ENCODE measurements at places on chromosomes 6 and 20.
A peak's percentile ranks its signal among the peaks of the same experiment; 100 is the strongest.

GRCh38 chr6:37623666-37624065 lies 74.0 kb downstream of the MDGA1 start:
- no peak for DNase-seq

GRCh38 chr6:29935273-29935955 lies 6.9 kb upstream of the HLA-A start:
- DNase-seq, result no peak

DNA sequence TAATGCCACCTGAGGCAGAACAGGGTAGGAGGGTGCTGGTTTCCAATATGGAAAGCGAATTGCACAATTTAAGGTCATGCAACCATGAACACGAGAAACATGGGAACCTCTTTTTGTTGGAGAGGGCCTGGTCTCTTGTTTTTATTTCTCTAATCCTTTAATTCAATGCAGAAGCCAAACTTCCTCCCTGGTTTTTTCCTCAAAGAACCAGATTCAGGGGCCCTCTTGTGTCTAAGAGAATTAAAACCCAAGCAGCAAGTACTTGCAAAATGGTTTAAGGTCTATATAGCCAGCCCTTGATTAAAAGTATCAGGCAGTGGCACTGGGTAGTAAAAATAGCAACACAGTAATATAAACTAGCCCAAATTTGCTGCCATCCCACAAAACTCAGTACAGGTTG lies 19.5 kb downstream of the GSTA4 start:
- no peak for DNase-seq

- DNase-seq, result no peak
These were observed 87.8 kb upstream of the ARMC2 start for GRCh38 chr6:108760126-108761050.

DNA sequence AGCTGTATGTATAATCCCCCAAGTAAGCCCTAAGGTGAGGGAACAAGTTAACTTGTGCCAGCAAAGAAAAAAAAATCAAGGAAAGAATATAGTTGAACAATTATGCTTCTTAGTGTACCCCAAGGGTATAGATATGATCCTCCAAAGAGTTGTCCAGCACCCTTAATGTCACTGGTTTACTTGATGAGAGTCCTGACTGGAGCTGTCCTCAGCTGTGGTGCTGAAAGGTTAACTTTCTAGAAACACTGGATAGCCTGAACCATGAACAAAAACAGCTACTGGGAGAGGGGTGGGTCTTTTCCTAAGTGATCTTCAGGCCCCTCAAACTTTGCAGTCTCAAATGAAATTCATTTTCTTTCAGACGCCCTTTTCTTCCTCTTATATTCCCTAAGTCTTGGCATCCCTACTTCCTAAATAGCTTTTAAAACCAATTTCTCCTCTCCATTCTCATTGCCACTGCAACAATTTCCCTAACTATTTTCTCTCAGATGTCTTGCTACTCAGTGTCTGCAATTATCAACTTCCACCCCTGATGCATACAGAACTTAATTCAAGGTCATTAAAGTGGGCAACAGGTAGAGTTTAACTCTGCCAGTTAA lies 83.5 kb upstream of the PROKR2 start:
- DNase-seq, result no peak

DNA sequence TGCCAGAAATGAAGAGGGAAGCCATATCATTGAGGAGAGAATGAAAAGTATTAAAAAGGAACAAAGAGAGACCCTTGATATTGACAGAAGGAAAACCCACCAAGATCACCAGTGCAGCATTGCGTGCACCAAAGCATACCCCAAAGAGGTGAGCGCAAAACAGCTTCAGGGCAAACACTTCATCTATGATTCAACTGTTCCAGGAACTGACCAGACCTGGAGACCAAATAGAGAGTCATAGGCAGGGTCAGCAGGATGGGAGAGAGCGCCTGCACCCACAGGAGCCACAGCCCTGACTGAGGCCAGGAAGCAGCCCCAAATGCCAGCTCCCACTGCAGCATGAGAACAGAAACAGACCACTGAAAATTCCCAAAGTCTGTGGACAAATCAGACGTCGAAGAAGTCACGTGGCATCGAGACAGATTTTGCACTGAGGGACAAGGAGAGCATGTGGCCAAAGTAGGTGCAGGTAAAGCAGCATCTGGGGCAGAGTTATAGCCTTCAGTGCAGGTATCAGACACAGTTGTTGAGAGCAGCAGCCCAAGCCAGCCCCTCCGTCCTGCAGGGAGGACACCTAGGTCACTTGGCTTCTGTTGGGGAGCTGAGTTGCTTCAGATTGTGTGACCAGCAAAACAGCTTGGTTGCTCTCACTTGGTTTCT lies 29.3 kb downstream of the CHRNA4 start:
- DNase-seq, result no peak

GRCh38 chr20:41219824-41220223 lies 82.5 kb downstream of the PLCG1 start:
- no peak for DNase-seq

DNA sequence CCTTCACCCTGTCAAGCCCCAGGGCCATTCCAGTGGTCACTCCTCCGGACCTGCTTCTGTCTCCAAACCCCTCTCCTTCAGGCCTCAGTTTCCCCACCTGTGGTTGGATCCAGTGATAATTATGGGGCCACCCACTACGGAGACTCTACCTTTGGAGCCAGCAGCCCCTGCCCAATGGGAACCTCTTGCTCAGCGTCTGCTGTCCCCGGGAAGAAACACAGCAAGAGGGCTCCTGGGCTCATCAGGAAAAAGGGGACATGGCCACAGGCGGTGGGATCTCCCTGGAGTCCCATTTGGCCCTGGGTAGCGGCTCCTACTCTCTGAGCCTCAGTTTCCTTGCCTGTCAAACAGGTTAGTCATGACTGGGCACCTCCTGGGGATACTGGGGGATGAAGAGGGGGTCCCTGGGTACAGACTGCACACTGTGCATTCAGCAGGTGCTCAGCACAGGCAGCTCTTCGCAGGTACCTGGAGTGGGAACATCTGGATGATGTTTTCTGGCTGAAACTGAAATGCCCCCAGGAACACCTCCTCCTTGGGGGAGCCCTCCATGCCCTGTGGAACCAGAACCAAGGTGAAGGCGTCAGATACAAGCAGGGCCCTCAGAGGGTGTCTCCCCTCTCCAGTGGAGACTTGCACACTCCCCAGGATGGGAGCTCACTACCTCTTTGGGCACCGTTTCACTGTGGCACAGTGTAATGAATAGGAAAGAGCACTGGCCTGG lies 19.4 kb downstream of the SUN5 start:
- DNase-seq, result no peak

GRCh38 chr6:35804996-35805736 lies at the start of gene LHFPL5:
Gene LHFPL5, plus strand, starts transcription at chr6:35805352. Its CDS starts 319 bp downstream, at chr6:35805671.
- peak; percentile 95 for DNase-seq

GRCh38 chr6:32271429-32271828 lies 47.6 kb upstream of the NOTCH4 start:
- no peak for DNase-seq

GRCh38 chr6:28003059-28003458 lies 46.0 kb downstream of the OR2B6 start:
- DNase-seq, result no peak

GRCh38 chr6:2817903-2818443 lies 23.7 kb downstream of the SERPINB1 start:
- no peak for DNase-seq

- no peak for DNase-seq
These were observed 18.3 kb upstream of the SLC17A5 start for GRCh38 chr6:73671911-73672685.

- no peak for DNase-seq
These were observed 49.7 kb downstream of the SYNE1 start for GRCh38 chr6:152587473-152587872.

GRCh38 chr6:111114087-111114443 lies 26.8 kb downstream of the SLC16A10 start:
- DNase-seq, result no peak

DNA sequence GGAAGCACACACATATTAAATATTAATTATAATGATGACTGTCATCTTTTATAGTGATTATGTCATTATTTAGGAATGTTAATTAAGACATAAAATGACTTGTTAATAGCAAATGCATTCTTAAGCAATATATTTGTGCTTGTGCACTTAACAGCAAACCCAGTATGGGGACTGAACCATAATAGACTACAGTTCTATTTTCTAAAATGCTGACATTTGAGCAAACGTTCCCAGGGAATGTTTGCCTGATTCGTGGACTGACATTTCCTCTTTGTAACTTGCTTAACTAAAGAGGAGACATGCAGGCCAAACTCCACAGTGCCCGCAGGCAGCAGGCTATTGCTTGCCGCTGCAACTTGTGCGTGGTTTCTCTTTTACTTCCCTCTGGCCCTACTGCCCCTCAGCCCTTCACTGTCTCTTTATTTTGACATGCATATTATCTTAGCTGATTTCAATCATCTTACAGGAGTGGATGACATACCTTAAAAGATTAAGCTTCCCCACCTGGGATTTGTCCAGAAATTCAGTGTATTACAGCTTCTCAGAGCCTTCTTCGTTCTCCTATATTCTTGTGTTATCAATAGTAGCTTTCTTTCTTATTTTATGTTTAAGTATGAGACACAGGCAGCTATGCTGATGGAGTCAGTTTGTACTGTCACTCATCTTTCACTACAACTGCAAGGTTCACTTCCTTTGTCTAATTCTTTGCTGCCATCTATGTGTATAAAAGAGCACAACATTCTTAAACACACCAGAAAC lies 141.5 kb downstream of the GMDS start:
- DNase-seq, result peak; percentile 67

DNA sequence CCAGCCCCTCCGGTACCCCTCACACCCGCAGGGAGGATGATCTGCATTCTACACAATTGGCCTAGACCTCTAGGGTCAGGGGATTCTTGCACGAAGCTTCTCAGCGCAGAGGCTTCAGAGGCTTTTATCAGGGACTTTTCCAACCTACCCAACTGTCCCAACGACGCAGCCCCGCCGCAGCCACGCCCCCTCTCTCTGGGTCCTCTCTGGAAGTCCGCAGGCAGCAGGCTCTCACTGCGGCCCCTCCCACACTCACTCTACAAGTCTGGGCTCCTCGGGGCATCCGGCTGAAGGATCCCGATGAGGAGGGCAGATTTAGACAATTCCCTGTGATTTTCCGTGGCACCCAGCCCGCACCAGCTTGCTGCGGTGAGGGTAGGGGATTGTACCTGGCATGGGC lies 227.7 kb upstream of the RNF24 start:
- DNase-seq, result no peak

- no peak for DNase-seq
These were observed 304.7 kb upstream of the RGS17 start for GRCh38 chr6:153435787-153436186.

- DNase-seq, result no peak
These were observed 29.9 kb downstream of the RAB44 start for GRCh38 chr6:36727505-36728021.

- no peak for DNase-seq
These were observed 160.5 kb upstream of the KCNG1 start for GRCh38 chr20:51183451-51183850.

- DNase-seq, result no peak
These were observed 76.4 kb downstream of the ADGRB3 start for GRCh38 chr6:68711386-68712000.

DNA sequence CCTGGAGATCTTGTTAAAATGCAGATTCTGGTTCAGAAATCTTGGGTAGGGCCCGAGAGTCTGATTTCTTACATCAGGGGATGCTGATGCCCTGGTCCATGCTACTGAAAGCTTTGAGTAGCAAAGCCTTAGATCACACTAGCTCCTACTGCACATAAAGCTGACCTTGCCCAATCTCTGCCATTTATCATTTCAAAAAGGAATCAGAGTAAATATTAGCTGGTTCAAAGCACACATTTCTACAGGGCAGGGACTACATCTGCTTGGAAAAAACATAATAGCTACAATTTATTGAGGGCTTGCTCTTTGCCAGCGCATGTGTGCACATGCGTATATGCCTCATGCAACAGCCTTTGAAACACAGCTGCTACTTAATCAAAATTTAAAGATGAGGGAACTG lies 440.4 kb upstream of the ARID1B start:
- no peak for DNase-seq

GRCh38 chr6:85580878-85581267 lies 12.8 kb downstream of the SNX14 start:
- no peak for DNase-seq

DNA sequence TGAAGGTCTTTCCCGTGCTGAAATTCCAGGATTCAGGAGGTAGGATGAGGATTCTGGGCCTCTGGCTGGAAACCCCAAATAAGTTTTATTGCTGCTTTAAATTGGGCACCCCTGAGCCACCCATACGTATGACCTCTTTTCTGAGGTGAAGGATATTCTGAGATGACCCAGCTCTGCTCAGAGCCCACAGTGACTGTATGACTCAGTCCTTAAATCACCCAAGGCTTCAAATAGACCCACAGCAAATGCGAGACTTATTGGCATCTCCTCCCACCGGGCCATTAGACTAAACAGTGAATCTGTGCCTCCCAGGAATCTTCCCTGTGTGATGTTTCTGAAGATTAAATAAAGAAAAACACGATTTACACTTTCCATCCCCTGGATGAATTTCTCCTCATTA lies 9.5 kb downstream of the SIRPG start:
- DNase-seq, result no peak

DNA sequence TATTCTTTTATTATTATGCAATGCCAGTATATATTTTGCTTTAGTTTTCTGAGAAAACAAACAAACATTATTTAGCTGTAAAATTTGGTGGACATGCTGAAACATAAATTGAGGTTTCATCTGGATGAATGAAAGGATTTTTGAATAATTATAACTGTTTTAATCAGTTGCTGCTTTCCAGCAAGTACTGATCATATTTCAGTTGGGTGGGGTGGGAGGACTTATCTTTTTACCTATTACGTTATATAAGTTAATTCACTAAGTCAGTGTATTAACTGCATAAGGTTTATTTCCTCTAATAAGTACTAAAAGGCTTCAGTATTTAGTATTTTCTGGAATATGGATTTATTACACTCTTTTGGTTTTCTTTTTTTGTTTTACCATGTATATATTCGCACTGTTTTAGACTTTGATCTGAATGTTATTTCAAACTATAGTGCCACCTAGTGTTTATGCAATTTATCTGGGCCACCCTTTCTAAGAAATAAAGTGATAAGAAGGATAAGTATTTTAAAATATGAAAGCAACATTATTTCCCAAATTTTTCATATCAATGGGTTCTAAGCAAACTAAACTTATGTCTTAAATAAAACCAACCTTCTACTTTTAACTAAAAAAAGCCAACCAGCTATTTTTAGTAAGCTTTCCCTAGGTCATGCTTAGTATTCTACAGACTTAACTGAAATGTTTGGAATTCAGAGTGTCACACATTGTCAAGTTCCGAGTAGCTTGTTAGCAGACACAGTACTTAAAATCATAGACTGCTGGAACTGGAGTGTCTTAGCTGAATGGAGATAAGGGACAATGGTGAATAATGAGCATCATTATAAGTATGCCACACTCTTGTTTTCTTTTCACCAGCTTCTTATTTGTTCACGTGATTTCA lies 105.4 kb upstream of the MCHR2 start:
- DNase-seq, result no peak

Measured in NCI-H526 (cell line).